ENCODE measurements at places on chromosomes 3 and 15. TPM values are rescaled to one million over a fixed set of nuclear protein-coding genes. Genes with fewer than 3 reads are reported as not detected.
A peak's percentile ranks its signal among the peaks of the same experiment; 100 is the strongest.

DNA sequence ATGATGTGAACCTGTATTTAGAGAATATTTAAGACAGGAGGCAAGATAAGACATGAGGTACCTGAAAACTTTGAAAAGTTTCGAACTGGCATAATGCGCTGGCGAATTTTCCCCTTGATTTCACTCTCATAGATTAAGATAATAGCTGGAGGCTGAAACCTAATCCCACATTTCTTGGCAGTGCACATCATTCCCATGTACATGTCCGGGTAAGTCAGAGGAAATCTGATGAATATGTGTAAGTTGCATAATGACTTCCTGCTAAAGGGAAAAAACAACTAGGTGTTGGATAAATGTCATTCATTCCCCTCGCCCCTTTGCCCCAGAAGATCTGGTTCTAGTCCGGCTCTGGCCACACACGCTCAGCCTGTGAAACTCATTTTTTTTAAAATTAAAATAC, 3.6 kb downstream of the CEP19 start:
- no peak for DNase-seq

DNA sequence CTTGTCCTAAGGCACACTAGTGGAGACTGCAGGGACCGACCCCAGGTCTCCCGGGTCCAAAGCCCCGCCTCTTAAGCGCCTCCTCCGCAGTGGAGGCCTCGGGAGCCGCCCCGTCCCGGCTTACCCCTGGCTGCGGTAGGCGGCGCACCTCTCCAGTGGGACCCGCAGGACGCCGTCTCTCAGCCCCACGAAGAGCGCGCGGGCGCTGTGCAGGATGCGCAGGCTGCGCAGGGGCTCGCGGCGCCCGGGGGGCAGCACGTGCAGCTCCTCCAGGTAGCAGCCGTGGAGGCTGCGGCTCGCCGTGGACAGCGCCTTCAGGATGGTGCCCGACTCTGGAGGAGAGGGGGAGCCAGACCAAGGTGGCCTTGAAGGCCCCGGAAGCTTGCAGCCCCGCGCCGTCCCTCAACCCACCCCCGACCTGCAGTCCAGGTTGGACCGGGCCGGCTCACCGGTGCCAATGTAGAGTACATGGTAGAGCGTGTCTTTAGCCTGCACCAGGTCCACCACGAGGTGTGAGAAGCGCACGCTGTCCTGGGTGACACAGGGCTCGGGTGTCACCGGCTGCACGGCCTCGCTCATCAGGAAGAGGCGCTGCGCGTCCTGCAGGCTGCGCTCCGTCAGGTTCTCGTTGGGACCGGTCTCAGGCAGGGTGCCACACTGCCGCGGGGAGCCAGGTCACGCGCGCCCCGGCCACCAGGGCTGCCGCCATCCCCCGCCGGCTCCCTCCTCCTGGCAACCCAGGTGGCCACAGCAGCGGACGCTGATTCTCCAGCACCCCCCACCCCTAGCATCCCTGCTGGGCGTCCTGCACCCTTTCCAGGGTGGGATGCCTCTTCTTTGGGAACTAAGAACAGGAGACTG, 105.5 kb downstream of the SEMA5B start:
- no peak for DNase-seq

- no peak for DNase-seq
Observed at GRCh38 chr3:61422945-61423673, 138.3 kb upstream of the PTPRG start.

DNA sequence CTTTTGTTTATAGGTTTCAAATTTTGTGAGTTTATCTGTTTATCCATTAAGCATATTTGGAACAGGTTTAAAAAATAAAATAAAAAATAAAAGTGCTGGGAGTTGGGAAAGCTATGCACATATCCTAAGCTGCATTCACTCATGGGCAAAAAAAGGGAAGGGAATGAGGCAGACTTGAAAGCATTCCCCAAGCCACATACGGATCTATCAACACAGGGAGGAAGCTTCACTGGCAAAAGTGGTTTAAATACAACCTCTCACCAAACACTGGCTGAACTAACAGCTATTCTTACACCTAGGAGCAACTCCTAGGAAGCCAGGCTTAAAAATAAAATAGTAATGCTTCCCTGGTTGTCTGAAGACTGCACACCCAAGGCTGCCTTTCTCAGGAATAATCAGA, 101.2 kb downstream of the PCCB start:
- no peak for DNase-seq

GRCh38 chr3:114405202-114405990, 111.6 kb downstream of the TIGIT start:
- DNase-seq = no peak

DNA sequence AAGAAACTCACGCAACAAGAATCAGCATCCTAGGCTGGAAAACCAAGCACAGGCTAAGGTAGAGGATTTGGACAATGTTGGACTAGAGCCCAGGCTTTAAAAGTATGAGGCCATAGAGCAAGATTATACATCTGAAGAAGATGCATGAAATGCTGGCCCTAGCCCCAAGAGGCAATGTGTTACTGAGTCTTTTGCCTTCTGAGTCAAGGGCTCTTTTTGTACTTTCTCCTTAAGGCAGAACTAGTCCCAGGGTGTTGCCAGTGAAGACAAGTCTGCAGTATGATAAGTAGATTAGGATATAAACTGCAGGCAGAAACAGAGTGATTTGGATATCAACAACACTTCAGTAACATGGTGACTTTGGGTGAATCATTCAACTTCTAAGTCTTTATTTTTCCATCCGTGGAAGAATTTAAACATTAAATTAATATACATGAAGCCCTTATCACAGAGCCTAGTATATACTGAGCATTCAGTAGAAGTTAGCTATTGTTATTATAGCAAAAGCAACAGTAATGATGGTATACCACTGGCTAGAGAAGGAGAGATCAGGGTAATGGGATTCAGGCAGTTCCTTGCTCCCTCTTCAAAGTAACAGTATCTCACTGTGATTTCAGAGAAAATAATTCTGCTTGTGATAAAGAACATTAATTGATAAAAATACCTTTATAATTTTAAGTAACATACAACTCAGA, 99.9 kb upstream of the MLF1 start:
- DNase-seq = no peak

GRCh38 chr3:124780356-124780755, 50.1 kb downstream of the UMPS start:
- DNase-seq = peak; percentile 88

- DNase-seq = no peak
Observed at GRCh38 chr3:17038900-17039553, 154.3 kb downstream of the PLCL2 start.

Gene TMEM207
- polyA plus RNA-seq = not detected

- DNase-seq = no peak
Observed at GRCh38 chr15:42082823-42083604, 11.3 kb downstream of the PLA2G4D start.

DNA sequence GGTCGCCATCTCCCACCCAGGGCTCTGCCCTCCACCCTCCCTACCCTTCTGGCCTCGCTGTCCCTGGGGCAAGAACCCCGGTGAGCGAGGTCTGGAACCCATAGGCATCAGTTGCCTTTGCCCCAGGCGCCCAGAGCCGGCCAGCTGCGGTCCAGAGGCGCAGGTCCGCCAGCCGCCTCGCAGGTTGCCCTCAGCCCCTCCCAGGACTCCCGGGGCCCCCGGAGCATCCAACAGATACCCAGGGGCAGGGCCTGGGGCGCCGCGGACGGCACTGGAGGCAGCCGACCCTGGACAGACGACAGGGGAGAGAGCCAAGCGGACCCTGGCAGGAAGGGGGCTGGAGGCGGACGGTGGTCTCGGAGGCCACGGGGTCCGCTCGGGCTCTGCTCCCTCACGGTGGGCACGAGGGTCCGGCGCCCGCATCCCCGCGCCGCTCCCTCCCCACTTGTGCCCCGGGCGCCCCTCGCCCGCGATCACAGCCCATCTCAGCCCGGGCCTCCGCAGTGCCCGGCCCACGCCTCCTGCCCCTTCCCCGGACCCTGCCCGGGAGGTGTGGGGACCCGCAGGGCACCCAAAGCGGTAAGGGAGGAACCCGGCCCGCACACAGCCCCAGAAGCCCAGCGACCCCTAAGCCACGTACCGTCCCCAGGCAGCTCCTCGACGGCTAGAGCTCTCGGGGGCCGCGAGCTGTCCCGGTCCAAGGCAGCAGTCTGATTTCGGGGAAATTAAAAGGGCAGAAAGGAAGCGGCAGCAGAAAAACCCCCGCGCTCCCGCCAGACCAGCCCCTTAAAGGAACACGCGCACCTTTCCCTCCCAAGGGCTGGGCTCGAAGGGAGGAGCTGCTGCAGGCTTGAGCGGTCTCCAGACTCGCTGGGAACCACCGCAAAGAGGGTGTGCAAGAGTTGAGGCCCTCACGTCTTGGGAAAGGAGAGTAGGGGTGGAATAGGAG, at the start of gene HAPLN3:
TSS of gene HAPLN3 (minus strand) at position 726 of the 949 bp plus-strand sequence. CDS start 8,246 bp downstream, outside the sequence.
- DNase-seq = no peak

DNA sequence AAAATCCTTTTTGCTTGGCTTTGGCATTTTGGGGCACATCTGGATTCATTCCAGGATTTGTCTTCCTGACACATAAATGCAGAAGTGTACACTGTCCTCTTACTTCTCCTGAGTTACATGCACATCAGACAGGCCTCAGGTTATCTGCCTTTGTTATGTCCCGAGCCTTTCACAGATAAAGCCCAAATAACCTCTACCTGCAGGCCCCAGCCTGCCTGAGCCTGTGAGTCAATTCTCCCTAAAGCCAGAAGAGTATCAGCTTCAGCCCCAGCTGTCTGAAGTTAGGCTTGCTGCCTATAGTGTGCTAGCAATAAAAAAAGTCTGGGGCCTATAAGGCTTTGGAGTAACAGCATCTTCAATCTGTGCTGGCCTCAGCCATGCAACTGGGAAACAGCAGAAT, 17.7 kb upstream of the GSK3B start:
- DNase-seq = no peak

Gene FOXB1
- polyA plus RNA-seq = not detected

Gene TMCO5A
- not detected for polyA plus RNA-seq

- DNase-seq = no peak
Observed at GRCh38 chr3:171535133-171535532, 74.9 kb upstream of the TNIK start.

Gene C3orf85
- polyA plus RNA-seq = not detected

GRCh38 chr3:196585044-196585757, 16.7 kb downstream of the FBXO45 start:
- no peak for DNase-seq

DNA sequence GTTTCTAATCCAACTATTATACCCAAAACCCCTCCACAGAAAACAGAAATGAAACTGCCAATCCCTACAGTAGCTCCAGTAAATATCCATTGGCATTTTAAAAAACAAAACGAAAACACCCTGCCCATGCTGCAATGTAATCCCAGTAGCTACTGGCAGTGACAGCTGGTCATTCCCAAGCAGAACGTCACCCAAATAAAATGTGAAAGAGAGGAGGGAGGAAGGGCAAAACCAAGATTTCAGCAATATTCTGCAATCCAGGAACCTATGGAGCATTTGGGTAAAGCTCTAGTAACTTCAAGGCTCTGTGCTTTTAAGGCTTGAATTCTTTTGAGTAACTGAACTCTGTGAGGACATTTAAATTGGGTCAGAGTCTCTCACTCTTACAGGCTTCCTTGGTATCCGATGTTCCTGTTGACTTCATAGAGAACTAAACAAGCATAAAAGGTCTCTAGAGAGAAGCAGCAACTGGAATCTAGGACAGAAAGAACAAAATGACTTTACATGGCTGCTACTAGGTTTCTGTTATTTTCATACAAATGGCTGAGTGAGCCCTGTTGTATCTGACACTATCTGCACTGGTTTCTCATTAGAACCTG, 136.2 kb downstream of the TNIK start:
- DNase-seq = no peak

GRCh38 chr3:131976448-131976847, 58.4 kb downstream of the CPNE4 start:
- peak; percentile 9 for DNase-seq

Gene SUMF1
- polyA plus RNA-seq = 15.5 TPM

- DNase-seq = no peak
Observed at GRCh38 chr3:149777414-149778214, 14.7 kb downstream of the ANKUB1 start.

- DNase-seq = no peak
Observed at GRCh38 chr15:37900326-37901221, 33.9 kb upstream of the TMCO5A start.

- DNase-seq = peak; percentile 75
Observed at GRCh38 chr3:127628788-127629466, at the start of gene PODXL2. Gene PODXL2 (plus strand): TSS chr3:127629185. CDS start chr3:127629220, 35 bp downstream.

DNA sequence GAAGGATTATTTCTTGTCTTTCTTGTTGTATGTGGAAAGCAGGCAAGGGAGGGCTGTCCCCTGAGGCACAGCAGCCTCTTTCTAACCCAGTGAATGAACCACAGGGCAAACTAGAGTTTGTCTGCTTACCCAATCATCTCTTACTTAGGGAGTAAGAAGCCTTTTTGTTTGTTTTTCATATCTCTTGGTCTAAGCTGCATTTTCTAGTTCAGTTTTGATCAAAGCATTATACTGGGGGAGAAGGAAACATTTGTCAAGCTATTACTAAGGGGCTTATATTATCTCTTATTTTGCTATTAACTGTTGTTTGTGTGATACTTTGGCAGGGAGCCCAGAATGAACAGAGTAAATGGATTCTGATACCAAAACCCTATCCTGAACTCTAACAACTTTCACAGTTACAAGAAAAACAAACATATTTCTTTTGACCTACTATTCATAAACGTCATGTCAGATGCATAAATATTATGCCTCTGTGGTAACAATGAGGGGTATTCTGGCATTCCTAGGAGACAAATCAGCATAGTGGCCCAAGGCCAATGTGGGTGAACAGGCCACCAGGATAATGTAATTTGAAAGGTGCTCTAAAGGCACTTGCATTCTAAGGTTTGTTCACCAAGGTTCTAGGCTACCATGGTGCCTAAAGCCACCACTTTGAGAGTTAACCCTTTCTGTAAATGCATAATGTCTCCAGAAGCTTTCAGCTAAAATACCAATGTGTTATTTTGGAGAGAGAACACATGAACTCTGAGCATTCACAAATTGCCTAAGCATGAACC, 271.6 kb upstream of the ZPLD1 start:
- no peak for DNase-seq

Gene IMPG2
- 1.5 TPM for polyA plus RNA-seq

Gene BCHE
- 53.2 TPM for polyA plus RNA-seq

- no peak for DNase-seq
Observed at GRCh38 chr3:126937973-126938372, 44.9 kb upstream of the PLXNA1 start.

DNA sequence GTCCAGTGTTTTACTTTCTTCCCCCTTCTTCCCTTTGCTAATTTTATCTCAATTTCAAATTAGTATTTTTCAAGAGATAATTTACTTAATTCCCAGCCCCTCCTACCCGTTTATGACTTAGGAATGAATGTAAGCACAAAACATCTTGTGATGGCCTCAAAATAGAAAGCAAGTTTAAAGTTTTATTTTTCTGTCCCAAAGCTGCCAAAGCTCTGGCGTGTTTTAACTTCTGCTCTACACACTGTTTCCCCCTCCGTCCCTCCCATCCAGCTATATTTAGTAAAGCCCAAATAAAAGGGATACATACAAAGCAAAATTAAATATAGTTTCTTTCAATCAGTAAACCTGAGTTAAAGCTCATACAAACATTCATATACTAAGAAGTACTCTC, 59.9 kb downstream of the IGF2BP2 start:
- peak; percentile 58 for DNase-seq

Data from hindlimb muscle (tissue), 1 donor.